ENCODE measurements at places on chromosomes 6 and 20.

- no peak for DNase-seq
Measured at GRCh38 chr20:15609921-15610320, 963.3 kb downstream of the KIF16B start.

- DNase-seq: no peak
Measured at GRCh38 chr6:170034294-170034693, 256.6 kb downstream of the DLL1 start.

- DNase-seq: no peak
Measured at GRCh38 chr6:136076496-136076895, 173.6 kb downstream of the MTFR2 start.

- no peak for DNase-seq
Measured at GRCh38 chr6:44685213-44685612, 297.7 kb downstream of the CDC5L start.

DNA sequence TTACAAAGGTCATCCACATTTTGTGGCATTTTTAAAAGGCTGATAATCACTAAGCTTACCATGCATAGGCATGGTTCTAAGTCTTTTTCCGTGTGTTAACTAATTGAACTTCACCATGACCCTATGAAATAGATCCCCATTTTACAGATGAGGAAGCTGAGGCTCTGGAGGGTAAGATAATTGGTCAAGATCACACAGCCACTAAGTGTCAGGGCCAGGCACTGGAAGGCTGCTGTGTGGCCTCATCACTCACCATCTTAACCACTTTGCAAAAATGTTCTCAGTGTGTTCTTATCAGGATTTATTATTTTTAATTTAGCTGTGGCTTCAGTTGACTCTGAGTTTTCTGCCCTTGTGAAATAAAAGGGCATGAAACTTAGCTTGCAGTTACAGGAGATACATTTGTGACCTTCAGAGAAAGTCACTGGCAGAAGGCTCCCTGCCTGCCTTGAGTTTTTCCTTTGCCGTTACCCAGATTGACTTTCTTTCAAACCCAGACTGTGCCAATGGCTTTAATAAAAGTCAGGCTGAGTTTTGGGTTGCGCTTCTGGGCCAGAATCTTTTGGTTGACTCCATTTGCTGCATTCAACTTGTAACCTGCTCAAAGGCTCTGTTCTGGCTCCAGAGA is 82.0 kb downstream of the EZR start:
- DNase-seq: no peak

Data from AML-193 (cell line).